ENCODE measurements at places on chromosomes 7 and 10. TPM values are rescaled to one million over a fixed set of nuclear protein-coding genes. Genes with fewer than 3 reads are reported as not detected.

The ZNF485 gene
- total RNA-seq, result 1.9 TPM

The KLF14 gene
- 0.12 TPM for total RNA-seq

The GPR22 gene
- total RNA-seq, result not detected

The VDAC2 gene
- 92.8 TPM for total RNA-seq

The FEZF1 gene
- total RNA-seq, result not detected

The RAB11FIP2 gene
- 33.3 TPM for total RNA-seq

The TMEM229A gene
- not detected for total RNA-seq

The DPYSL4 gene
- 6.1 TPM for total RNA-seq

The PNLIPRP3 gene
- not detected for total RNA-seq

The SPACDR gene
- total RNA-seq, result not detected

The SLC25A40 gene
- 9.2 TPM for total RNA-seq

The GNGT1 gene
- not detected for total RNA-seq

The PLEKHS1 gene
- total RNA-seq, result 0.24 TPM
